Activated CD4-positive, alpha-beta T cell treated with anti-CD3 and anti-CD28 coated beads, Interleukin-2, amount 50 U/mL, for 4 hours (primary cell): ENCODE measurements at places on chromosomes 3 and 15.

DNA sequence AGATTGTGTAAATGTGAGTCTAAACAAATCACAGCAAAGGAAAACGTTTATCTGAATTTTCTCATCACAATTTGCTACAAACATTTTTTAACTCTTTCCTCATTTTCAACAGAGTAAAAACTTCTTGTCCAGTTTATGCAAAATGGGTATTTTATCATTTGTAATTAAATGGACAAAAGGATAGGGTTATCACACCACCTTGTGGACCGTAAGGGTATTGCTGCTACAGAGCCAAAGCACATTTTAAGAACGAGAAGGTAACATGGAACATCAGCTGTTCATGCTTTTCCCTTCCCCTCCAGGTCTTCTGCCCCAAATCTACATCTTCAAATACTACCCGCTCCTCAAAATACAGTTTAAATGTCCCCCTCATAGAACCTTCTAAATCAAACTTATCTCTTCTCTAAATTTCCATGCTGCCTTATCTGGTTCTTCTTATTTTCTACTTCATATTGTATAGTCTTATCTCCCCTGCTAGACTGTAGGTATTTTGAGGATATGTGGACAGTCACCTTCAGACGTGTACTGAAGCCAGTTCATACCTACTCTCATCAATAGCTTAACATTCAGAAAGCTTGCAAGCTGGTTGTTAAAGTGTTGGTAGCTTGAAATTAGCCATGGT, 12.8 kb upstream of the SETMAR start:
- peak; percentile 21 for DNase-seq

GRCh38 chr3:45774581-45775521, 21.5 kb downstream of the SLC6A20 start:
- no peak for DNase-seq

- no peak for DNase-seq
These were observed 12.8 kb downstream of the THAP10 start for GRCh38 chr15:70879401-70879800.

DNA sequence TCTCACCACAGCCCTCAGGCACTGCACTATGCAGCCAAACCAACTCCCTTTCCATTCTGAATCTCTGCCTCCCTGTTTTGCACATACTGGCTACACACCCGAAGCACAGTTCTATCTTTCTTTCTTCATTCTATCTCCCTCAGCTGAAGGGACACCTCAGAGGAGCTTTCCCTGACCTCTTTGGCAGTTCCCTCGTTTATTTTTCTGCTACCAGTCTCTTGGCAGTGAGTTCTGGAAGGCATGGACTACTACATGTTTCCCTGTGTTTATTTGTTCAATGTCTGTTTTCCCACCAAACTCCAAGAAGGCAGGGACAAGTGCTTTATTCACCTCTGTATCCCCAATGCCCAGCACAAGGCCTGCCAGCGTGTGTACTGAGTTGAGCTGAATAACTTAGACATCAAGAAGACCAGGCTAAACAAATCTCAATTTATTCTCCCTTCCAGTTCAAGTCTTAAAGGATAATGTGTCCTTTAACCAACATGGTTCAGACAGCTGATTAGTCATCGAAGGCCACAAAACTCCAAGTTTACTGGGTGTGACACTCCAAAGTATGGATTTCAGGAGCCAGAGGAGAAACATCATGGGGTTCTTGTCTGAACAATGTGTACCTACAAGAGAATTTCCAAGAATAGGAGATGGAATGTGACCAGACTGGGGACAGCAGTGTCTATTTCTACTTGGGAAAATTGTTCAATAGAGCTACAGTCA, 260.1 kb upstream of the CTNNB1 start:
- no peak for DNase-seq

GRCh38 chr15:34331809-34332208, 5.8 kb downstream of the SLC12A6 start:
- DNase-seq, result no peak

GRCh38 chr3:133535971-133536881, 37.3 kb upstream of the CDV3 start:
- no peak for DNase-seq

- no peak for DNase-seq
These were observed 199.8 kb upstream of the TLE3 start for GRCh38 chr15:70297465-70298058.

GRCh38 chr15:64961013-64961412, 28.7 kb downstream of the SPG21 start:
- DNase-seq, result no peak

- no peak for DNase-seq
These were observed 176.9 kb downstream of the TNIK start for GRCh38 chr3:171283183-171283847.

- DNase-seq, result no peak
These were observed 3.7 kb upstream of the CLDN1 start for GRCh38 chr3:190325923-190326322.

DNA sequence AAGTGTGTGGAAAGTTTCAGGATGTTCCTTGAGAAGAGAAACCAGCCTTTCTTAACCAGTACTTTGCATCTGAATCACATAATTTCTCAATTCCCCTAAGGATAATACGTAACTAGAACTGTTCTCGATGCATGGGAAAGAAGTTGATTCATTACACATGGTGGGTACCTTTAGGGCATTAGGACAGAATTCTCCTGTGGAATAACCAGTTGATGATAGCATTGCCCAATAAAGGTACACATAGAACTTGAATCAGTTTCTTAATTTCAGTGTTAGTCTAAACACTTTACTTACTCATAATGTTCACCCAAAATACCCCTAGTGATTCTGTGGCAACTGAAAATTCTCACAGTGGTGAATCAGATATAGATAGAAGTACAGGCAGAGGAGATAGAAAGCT, 1030.9 kb downstream of the ROBO1 start:
- no peak for DNase-seq

DNA sequence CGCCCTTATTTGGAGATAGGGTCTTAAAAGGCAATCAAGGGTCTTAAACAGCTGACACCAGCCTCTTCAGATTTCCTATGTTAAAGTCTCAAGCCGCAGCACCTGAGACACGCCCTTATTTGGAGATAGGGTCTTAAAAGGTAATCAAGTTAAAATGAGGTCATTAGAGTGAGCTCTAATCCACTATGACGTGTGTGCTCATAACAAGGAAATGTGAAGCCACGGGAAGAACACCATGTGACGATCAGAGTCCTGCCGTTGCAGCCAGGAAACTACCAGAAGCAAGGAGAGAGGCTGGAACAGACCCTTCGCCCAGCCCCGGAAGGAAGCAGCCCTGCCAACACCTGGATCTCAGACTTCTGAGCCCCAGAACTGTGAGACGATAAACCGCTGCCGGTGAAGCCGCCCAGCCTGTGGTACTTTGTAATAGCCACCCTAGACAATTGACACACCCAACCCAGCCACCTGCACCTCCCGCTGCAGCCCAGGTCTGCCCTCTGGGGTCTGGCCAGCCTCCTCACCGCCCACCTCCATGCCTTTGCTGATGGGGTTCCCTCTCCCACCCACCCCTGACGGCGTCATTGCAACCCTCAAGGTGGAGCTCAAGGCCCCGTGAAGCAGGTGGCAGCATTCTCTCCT, 137.9 kb downstream of the MEGF11 start:
- DNase-seq, result peak; percentile 4

DNA sequence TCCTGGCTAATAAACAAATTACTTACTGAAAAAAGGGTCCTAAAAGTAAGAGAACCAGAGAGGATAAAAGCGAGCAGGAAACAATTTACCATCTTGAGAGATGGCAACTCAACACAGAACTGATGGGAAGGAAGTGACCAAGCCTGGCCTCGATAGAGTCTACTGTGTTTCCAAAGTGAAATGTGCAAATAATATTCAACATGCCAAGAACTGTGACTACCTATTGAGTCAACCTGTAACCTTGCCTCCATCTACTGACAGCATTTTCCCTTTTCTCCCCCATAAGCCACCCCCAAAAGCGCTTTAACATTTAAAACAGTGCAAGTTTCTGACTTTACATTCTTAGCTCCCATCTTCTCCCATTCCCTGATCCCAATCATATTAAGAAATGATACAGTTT, 75.4 kb upstream of the PSMD6 start:
- DNase-seq, result no peak

GRCh38 chr3:128372281-128372680, 94.4 kb downstream of the DNAJB8 start:
- no peak for DNase-seq

- no peak for DNase-seq
These were observed 234.6 kb upstream of the CBLB start for GRCh38 chr3:106103383-106103782.

DNA sequence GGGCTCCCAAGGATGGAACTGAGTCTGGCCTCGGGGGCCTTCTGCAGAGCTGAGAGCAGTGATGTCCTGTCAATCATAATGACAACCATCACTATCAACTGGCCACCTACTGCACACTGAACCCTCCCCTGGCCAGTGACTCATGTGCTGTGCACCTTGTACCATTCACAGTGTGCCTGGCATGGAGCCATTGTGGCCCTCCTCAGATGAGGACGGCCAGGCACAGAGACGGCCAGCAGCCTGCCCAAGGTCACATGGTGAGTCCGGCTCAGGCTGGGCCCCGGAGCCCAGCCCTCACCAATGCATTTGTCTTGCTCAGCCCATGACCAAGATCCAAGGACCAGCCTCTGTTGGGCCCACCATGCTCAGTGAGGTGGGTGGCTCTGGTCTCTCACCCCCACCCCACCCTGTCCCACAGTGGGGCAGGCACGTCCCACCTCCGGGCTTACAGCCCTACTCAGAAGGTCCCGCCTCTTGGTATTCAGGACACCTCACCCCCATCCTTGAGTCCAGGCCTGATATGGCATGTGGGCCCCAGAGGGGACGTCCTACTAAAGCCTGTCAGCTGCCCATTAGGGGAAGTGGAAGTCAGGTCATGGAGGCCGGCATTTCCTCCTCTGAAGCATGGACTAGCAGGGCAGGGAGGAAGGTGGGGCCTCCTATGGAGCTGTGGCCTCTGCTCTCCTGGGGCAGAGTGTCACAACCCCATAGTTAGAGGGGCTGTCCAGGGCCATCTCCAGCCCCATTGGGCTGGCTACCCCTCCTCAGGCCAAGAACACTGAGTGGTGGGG, 35.9 kb upstream of the TMEM115 start:
- no peak for DNase-seq

GRCh38 chr3:138849222-138849940, 14.7 kb upstream of the PIK3CB start:
- DNase-seq, result no peak

DNA sequence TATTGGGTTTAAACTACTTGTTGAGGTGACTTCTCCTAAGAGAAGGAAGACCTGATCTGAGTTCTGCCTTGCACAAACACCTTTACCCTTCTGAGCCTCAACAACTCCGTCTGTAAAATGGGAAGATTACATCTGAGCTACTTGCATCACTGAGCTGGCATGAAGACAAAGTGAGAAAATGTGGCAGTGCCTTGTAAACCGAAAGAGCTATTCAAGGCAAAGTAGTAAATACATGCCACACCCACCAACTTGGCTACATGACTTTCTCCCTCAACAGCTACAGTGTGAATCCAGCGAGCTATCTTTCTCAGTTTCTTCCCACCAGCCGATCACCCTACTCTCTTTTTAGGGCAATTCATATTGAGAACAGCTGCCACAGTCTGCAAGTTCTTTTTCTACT, 148.3 kb downstream of the FOXB1 start:
- DNase-seq, result no peak

- no peak for DNase-seq
These were observed 19.7 kb downstream of the FAN1 start for GRCh38 chr15:30923429-30923828.

GRCh38 chr3:60133269-60134162, 1083.7 kb upstream of the CFAP20DC start:
- DNase-seq, result no peak

DNA sequence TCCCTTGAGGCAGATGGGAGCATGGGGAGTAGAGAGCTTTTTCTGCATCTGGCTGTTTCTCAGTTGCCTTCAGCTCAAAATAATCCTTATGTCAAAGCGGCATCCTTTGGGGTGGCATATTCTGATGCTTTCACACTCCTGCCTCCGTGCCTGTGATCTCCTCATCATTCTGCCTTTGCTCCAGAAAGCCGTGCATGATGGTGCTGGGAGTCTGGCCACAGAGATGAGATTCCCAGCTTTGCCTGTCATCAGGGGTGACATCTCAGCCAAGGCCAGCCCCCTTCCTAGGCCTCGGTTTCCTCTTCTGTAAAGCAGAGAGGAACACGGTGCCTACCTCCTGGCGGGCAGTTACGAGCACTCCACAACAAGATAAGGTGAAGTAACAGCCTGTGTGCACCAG, 96.3 kb upstream of the ALDH1A3 start:
- no peak for DNase-seq

DNA sequence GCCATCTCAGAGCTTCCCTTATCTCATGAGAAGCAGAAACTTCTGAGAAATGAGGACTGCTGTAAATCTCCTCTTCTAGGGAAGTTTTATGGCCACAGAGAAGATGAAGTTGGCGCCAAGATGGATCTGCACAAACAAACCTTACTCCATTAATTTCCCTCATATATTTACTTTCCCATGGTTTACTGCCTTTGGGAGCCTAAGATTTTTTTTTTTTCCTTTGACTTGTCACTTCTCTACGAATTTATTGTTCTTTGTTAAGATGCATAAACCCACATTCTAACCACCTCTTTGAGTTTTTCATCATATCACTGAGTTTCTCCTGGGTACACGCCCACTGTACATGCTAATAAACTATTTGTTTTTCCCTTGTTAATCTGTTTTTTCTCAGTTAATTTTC, 21.5 kb upstream of the NPTN start:
- no peak for DNase-seq

- no peak for DNase-seq
These were observed 7.3 kb upstream of the CCDC13 start for GRCh38 chr3:42780398-42780797.

- peak; percentile 42 for DNase-seq
These were observed 100.0 kb upstream of the IGF1R start for GRCh38 chr15:98548139-98548971.

DNA sequence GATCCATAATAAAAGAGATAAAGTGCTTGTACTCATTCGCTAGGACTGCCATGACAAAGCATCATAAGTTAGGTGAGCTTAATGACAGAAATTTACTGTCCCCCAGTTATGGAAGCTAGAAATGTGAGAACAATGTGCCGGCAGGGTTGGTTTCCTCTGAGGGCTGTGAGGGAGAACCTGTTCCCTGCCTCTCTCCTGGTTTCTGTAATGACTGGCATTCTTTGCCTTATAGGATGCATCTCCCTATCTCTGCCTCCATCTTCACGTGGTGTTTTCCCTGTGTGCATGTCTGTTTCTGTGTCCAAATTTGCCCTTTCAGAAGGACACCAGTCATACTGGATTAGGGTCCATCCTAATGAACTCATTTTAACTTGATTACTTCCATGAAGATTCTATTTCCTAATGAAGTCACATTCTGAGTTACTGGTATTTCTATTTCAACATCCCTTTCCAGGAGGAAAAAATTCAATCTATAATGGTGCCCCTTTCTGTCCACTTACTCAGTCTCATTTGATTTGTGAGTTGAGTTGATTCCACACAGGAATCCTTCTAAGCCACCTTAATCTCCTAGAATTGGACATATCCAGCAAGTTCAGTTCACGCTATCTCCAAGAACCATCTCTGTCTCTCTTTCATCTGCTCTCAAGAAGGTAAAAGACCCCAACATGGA, 71.2 kb upstream of the LIPC start:
- DNase-seq, result no peak

GRCh38 chr15:77974416-77975331, 102.8 kb downstream of the TBC1D2B start:
- DNase-seq, result no peak

- DNase-seq, result no peak
These were observed 434.0 kb downstream of the EPHB1 start for GRCh38 chr3:135229018-135229495.

GRCh38 chr3:183285318-183285717, 32.3 kb downstream of the B3GNT5 start:
- no peak for DNase-seq

- DNase-seq, result no peak
These were observed 19.5 kb upstream of the NANOGP8 start for GRCh38 chr15:35104526-35105147.
